Heart left ventricle (tissue), 16 donors: ENCODE measurements at places on chromosomes 1 and 21. TPM values are rescaled to one million over a fixed set of nuclear protein-coding genes. Genes with fewer than 3 reads are reported as not detected.

Gene EPHX1
- 36.1 TPM for polyA plus RNA-seq

GRCh38 chr1:97108179-97108578, 386.6 kb downstream of the PTBP2 start:
- no peak for DNase-seq

DNA sequence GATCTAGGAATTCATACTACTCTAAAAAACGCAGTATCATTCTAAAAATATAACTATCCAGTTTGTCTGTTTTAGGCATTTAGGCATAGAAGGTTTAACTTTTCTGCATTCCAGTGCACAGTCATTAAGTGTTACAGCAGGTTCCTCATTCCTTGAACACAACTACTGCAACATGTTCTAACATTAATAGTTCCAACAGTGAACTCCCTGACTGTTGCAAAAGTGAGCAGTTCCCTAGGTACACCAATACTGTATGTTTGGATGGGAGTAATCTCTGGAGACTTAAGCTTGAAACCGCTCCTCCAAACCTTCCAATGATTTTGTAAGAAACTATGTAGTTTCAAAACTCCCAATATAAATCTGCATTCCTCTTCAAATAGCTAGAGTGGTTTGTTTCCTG, 46.2 kb downstream of the UCHL5 start:
- DNase-seq: no peak

- no peak for DNase-seq
Measured at GRCh38 chr1:36436821-36437220, 13.4 kb downstream of the OSCP1 start.
